ENCODE measurements at places on chromosomes 12 and 14.
A peak's percentile ranks its signal among the peaks of the same experiment; 100 is the strongest.

DNA sequence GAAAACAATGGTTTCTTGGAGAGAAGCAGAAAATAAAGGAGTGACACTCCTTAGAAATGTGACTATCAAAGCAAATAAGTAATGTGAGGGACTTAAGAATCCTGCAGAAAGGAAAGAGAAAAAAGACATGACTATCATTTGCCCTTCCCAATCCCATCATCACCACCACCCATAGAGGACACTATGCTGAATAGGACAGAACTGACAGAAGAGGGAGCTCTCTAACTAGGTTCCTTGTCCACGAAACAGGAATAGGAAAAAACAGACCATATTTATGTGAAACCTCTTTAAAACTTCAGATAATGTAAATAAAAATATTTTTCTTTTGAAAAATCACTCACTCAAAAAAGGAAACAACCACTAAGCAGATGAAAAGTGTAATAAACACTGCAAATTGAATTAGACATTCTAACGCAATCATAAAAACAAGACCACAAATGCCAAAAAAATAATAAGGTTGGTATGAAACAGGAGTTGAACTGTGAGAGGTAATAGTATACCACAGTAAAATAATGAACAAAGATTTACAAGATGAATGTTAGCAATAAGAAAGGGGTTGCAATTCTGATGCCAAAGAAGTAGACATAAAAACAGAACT, 24.1 kb downstream of the KLRD1 start:
- DNase-seq = peak; percentile 56

- no peak for DNase-seq
Observed at GRCh38 chr12:53306826-53307225, 7.3 kb downstream of the MYG1 start.

- DNase-seq = no peak
Observed at GRCh38 chr12:122992386-122992785, 11.9 kb downstream of the ARL6IP4 start.

- DNase-seq = no peak
Observed at GRCh38 chr12:67546746-67547145, 101.8 kb upstream of the DYRK2 start.
